Immature natural killer cell (primary cell): ENCODE measurements at places on chromosomes 3 and 15.

DNA sequence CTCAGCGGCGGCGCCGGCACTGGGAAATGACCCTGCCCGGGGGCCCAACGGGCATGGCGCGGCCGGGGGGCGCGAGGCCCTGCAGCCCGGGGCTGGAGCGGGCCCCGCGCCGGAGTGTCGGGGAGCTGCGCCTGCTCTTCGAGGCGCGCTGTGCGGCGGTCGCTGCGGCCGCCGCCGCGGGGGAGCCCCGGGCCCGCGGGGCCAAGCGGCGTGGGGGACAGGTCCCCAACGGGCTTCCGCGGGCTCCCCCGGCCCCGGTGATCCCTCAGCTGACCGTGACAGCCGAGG lies 172 bp downstream of the ITPKA start:
- no peak for DNase-seq

- DNase-seq = no peak
These were observed 10.7 kb downstream of the XIRP1 start for GRCh38 chr3:39181408-39182335.

- DNase-seq = no peak
These were observed 30.4 kb downstream of the UBE3A start for GRCh38 chr15:25408428-25408827.

- DNase-seq = no peak
These were observed 11.4 kb downstream of the SACM1L start for GRCh38 chr3:45700570-45701073.

GRCh38 chr15:57518779-57519405 lies 72.8 kb upstream of the MYZAP start:
- DNase-seq = no peak

DNA sequence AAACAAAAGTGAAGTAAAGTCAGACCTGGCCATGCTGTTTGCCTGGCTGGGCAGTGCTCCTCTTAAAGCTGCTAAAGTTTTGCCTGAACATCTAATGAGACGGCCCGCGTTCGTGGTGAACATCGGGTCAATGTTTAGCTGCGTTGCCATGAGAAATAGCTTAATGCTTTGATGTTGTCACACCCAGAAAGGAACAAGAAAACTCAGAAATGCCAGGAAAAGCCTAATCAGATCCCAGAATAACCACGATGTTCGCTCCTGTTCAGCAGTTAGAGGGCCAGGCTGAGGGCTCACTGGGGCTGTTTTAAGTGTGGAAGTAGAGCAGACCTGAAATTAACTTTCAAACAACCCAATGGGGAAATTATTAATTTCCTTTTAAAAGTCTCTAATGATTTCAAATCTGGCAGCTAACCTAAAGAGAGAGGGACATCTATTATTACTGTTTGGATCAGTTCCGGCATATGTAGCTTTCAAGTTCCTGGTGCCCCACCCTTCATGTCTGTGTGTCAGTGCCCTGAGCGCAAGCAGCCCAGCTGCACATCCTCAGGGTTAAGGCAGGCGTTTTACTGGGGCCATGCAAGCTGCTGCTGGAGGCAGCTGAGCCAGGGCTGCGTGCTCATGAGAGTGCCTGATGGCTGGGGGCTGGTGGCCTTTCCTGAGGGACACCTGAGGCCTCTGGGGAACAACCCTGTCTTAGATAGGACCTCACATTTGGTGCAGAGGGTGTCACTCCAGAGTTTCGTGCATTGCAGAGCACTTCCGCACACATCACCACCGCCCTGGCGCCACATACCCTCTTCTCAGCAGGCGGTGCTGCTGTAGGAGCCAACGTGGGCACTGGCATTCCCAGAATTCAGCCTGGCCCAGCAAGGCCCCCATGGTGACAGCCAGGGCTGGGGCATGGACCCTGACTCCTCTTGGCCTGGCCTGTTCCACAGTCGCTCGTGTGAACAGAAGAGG lies 76.6 kb downstream of the LRRK1 start:
- DNase-seq = no peak

GRCh38 chr15:99711625-99712024 lies 21.6 kb downstream of the LYSMD4 start:
- no peak for DNase-seq

DNA sequence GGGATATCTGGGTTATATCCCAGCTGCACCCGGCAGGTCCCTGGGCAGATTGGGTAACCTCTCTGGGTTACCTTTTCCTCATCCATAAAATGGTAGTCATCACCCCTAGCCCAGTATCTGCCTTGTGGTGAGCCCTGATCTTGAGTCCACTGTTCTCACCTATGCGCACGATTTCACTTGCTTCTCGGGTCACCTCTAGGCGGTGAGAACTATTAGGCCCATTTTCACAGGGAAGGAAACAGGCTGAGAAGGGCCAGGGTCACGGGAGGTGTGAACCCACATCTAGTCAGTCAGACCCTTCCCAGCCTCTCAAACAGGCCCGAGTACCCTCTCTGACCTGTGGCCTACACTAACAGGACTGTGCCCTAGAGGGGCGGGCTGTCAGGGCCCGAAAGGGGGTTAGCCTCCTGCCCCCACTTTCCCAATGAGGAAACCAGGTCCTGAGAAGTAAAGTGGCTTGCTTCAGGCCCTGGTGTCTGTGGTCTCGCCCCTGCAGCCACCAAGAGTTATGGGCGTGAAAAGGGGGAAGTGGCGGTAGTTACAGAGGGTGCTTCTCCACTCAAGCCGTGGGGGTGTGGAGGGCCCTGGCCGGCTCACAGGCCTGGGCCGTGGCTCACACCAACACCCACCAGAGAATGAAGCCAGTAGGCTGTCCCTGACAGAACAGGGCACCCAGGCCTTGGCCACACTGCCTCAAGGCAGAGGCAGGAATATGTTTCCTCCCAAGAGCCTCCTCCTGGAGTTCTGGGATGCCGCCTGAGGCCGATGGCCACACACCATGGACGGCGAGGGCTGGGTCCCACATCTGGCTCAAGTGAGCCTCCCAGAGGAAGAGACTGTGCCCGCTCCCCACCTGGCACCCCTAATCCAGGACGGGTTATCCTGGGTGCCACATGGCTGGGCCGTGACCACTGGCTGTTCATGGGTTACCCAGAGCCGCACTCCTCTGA lies 19.5 kb downstream of the PSTPIP1 start:
- peak; percentile 82 for DNase-seq

DNA sequence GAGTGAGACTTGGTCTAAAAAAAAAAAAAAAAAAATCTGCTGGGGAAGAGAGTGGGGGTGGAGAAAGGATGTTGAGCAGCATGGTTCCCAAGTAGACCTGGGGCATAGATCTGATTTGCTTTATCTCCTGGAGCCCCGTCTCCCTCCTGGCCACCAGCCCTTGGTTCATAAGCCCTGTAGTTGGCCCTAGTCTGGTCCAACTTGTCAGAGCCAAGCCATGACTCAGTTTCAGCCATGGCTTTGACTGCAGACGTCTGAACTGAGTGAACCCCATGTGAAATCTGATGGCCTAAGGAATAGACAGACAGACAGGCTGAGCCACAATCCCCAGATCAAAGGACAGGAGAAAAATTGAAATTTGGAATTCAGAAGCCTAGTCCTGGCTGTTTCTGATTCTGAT lies 2.0 kb upstream of the CILP start:
- DNase-seq = no peak

- no peak for DNase-seq
These were observed 86.1 kb upstream of the PSMD6 start for GRCh38 chr3:64109438-64109837.

DNA sequence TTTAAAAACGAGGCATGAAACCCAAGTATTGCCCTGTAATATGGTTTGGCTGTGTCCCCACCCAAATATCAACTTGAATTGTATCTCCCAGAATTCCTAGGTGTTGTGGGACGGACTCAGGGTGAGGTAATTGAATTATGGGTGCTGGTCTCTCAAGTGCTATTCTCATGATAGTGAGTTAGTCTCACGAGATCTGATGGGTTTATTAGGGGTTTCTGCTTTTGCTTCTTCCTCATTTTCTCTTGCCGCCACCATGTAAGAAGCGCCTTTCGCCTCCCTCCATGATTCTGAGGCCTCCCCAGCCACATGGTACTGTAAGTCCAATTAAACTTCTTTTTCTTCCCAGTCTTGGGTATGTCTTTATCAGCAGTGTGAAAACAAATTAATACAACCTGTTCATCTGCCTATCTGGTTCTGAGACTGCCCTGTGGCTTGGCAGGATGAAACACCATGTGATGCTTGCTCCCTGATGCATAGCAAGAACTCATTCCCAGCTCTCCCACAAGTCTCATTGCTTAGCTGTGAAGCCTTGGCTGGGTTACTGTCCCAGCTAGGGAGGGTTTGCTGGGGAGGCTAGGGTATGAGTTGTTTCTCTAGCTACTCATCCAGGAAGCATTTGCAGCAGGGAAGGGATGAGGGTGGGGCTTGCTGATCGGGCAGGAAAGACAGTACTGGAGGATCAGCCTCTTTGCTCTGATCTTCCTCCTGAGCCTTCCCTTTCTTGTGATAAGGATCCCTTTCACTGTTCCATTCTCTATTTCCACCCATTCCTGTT lies 3.7 kb upstream of the SQOR start:
- no peak for DNase-seq

- DNase-seq = no peak
These were observed 9.2 kb downstream of the IGDCC3 start for GRCh38 chr15:65368302-65369211.

- DNase-seq = no peak
These were observed 38.6 kb downstream of the PRICKLE2 start for GRCh38 chr3:64186667-64187064.

DNA sequence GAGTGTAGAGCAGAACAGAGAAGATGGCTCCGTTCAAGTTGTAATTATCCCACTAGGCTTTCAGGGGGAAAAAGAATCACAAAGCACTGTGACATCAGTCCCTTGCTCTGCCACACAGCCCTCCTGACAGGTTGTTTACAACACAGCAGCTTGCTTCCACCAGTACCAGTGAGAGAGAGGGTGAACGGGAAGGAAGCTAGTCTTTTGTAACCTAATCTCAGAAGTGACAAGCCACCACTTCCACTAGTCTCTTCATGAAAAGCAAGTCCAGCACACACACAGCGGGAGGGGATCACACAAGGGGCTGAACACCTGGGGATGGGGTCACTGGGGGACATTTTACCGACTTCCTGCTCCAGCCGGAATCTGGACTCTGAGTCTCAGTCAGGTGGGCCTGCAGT lies 86.3 kb downstream of the FAM81A start:
- no peak for DNase-seq

- no peak for DNase-seq
These were observed 43.0 kb upstream of the KY start for GRCh38 chr3:134693804-134694203.

DNA sequence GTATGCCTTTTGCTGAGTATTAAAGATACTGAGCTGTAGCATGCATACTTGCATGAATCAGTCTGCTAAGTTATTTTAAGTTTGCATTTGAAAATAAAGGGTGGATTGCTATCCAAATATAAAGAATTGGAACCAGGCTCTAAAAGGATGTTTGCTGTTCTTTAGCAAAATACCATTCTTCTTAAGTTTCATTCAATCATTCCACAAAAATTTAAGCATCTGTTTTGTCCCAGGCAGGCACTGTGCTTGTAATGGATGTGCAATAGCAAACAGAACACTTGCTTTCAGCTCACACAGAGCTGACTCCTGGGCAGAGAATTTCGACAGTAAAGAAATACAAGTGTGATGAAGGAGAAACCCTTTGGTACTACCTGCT lies 151.1 kb downstream of the PGPEP1L start:
- DNase-seq = no peak

GRCh38 chr15:51450001-51450400 lies 108.5 kb downstream of the GLDN start:
- DNase-seq = no peak

DNA sequence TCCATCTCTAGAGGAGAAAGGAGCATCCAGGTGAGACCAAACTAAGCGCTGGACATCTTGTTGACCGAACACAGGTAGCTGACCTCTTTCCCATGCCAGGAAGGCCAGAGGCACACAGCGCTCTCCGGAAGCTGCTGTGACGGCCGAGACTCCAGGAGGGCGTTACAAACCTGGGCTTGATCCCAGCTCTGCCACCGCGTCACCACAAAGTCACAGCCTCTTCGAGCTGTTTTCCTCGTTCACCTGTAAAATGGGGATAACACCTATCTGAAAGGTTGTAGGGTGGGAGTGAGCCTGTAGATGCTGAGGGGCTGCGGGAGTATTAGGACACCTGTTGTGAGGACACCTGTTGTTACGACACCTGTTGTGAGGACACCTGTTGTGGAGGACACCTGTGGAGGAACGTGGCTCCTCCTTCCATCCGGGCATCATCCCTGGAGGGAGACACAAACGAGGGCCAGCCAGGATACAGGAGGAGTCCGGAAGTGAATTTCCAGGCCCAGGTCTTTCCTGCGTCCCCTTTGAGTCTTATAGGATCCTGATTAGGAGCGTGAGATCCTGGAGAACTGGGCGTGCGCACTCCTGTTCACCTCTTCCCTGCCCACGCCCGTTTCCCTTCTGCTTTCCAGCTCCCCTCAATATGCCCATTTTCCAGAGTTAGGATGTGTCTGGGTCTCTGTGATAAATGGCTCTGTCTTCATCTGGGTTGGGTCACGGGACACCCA lies 2.3 kb upstream of the MUC4 start:
- no peak for DNase-seq

DNA sequence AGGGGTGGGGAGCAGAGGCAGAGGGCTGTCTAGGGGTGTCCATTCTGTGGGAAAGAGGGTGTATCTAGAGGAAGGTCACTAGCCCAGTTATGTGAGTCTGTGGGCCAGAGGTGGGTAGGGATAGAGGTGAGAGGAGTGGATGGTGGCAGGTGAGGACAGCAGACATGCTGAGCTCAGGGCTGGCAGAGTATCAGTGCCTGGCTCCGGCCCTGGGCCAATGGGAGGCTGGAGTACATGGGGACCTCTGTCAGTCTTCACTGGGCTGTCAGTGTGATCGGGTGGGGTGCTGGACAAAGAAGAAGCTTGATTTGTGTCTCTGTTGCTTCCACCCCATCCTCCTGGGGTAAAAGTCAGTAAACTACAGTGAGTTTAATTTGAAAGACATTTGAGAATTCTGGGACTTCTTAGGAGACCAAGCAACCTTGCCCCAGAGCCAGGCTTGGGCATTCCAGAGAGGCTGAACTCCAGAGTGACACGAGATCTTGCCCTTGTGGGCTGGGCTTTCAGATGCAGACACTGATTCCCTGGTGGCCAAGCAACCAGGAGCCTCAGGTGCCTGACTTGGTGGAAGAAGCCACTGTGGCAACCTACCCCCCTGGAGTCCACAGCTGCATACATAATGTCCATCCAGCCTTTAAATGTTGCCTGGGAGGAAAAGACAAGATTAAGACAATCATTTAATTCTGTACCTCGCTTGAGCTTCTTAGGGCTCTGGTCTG lies 60.7 kb downstream of the EXOG start:
- no peak for DNase-seq

DNA sequence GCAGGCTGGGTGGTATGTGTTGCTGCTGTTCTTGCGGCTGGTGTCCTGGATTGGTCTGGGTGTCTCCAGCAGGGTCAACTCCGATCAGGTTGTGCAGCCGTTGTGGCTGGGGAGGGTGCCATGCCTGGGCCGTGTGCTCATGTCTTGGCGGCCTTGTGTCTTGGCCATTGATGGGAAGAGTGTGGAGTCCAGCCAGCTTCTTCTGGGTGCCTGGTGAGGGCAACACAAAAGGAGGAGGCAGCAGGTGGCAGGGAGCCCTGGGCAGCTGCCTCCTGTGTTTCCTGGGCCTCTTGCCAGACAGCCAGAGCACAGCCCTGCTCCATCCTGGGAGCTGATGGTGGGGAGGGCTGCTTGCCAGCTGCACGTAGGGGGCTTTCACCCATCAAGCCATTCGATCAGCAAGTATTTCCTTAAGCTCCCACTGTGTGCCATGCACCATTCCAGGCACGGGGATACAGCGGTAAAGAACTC lies 4.3 kb downstream of the CHAC1 start:
- no peak for DNase-seq

GRCh38 chr3:13571264-13571663 lies 22.3 kb downstream of the FBLN2 start:
- no peak for DNase-seq

- DNase-seq = no peak
These were observed 14.9 kb downstream of the PRKCD start for GRCh38 chr3:53175613-53176540.
